ENCODE measurements at places on chromosomes 12 and 14.

DNA sequence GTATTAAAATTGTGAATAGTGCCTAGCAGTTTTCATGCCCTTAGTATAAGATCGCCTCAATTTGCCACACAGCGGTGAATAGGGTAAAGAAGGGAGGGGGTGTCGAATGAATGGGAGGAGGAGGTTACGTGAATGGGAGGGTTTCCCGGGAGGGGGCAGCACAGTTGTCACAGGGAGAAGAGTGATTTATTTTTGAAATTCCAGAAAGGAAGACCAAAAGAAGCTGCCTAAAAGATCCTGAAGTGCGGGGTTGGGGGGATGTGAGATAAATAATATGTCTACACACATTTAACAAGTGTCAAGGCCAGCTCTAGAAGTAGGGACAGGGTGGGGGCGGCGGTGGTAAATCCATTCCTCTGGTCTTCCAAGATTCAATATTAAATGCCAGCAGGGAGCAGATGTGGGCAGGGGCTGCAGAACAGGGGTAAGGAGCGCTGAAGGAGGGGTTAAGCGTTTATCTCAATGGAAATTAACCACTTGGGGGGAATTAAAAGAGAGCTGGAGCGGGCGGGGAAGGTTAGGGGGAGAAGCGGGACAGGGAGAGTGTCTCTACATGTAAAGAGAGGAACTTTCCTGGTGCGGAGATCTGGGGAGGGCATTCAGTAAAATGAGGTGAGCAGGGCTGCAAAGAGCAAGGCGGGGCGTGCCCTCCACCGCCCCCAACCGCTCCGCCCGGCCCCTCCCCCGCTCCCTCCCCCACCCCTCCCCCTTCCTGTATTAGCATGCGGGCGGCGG is 867 bp downstream of the C12orf42 start:
- no peak for DNase-seq

GRCh38 chr14:100899884-100900771 is 3.4 kb downstream of the RTL1 start:
- DNase-seq, result no peak

- DNase-seq, result peak; percentile 48
These were observed 169.0 kb downstream of the PRIMA1 start for GRCh38 chr14:93619176-93619793.

DNA sequence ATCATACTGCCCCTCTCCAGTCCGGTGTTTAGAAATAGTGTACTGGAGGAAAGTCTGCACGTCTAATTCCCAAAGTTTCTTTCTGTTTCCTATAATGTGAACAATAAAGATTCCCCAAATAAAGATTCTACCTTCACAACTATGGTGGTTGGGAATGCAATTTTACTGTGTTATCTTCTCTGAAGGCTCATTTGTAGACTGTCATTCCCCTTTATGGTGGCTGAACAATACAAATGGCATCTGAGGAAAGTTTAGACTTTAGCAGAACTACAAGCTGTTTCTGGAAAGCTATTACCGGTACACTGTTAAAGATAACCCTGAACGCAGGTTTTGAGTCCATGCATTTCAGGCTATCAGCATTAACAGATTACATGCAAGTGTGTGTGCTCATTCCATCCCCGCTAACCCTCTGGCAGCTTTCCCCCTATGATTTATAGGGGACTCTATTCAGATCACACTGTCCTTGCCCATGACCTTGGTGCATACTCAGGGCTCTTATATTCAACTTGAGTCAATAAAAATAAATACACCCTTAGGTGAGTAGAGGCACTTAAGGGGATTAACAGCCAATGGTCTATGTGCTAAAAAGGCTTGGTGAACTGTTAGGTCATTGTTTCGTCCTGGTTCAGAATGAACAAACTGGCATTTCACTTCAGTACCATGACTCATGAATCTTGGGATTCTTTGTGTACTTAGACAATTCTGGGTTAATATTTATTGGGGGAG is 60.7 kb upstream of the PYGL start:
- peak; percentile 61 for DNase-seq

DNA sequence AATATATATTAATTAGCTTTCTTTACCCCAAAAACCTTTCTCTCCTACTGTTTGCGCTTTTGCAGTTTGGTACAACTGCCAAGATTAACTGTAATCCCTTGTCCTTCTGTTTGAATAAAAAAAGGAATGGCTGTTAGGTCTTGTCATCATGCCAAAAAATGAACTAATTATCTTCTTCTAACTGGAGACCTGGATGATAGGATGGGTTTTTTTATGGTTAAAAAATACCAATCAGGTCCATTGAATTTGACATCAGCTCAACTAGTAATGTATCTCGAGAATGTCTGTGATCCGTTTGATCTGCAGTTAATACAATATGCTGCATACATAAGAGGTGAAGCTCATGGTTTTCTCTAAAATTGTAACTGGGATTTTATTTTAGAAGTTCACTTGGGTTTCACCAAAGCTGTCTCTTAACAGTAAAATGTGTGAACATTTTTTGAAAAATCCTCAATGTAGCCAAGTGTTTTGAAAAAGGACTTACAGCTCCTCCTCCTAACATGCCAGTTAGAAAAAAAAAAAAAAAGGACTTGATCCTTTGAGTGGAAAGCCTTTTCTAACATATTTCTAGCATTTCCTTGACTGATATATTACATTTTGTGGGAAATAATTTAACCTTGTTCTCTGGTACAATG is 96.8 kb downstream of the SRGAP1 start:
- no peak for DNase-seq

DNA sequence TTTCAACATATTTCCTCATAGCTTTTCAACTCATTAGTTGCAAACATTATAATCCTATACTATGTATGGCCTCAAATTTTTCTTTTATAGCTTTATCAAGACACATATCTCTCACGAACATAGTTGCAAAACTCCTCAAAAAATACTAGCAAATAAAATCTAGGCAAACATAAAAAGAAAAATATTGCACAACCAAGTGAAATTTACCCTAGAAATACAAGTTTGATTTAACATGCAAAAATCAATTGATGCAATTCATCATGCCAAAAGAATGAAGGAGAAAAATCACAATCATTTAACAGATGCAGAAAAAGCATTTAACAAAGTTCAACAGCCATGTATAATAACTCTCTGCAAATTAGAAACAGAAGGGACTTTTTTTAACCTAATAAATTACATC is 33.3 kb upstream of the KCNH5 start:
- DNase-seq, result no peak

GRCh38 chr12:49777800-49778748 is 36.7 kb downstream of the TMBIM6 start:
- DNase-seq, result peak; percentile 15

GRCh38 chr12:66947119-66947518 is 268.2 kb upstream of the GRIP1 start:
- DNase-seq, result no peak

GRCh38 chr14:96139169-96139568 is 65.5 kb upstream of the BDKRB2 start:
- DNase-seq, result no peak

GRCh38 chr12:119301379-119301778 is 33.1 kb upstream of the CCDC60 start:
- no peak for DNase-seq

DNA sequence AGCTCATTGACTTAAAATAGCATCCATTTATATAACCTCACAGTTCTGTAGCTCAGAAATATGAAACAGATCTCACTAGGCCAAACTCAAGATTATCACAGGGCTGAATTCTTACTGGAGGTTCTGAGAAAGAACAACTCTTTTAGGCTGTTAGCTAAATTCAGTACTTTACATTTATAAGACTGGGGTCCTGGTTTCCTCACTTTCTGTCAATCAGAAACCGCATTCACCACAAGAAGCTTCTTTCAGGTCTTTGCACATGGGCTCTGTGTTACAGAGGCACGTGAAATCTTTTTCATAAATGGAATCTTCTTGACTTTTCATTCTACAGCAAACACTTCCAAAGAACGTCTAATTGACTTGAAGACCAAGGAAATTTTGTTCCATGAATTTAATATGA is 876.3 kb upstream of the FOXG1 start:
- no peak for DNase-seq

DNA sequence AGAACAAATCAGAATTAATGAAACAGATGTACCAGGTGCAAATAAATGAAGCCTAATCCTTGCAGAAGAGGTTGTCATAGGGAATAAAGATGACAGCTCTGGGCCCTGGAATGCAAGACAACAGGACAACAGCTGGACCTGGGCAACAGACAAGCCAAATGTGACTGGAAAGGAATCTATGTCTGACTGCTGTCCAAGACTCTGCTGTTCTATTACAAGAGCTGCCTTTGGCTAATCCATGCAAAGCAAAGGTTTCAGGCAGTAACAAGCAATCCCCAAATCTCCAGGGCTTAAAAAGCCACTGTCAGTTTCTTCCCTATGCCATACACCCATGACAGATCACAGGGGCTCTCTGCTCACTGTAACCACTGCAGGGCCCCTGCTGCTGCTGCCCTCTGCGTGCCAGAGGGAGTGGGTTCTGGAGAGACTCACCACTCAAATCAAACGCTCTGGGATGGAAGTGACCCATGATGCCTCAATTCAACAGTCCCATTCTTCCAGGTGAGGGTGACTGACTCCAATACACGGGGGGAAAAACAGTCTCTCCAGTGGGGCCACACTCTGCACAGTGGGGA is 218.9 kb upstream of the SFSWAP start:
- DNase-seq, result no peak

DNA sequence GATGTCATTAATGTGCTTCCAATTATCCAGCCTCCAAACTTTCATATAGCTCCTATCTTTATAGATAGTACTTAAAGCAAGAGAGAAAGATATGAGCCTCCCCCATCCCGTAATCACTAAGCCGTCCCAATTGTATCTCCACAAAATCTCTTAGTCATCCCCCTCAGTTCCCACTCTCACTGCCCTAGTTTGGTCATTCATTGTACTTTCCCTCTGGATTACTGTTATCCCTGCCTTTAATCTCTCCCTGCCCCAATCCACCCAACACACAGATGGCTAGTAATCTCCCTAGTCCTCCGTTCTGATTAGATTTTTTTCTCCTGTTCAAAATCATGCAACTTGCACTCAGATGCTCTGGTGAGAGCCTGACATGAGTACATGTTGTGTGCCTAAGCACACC is 5.4 kb upstream of the BCAT1 start:
- no peak for DNase-seq

- DNase-seq, result peak; percentile 72
These were observed 6.4 kb upstream of the TMED10 start for GRCh38 chr14:75182821-75183220.

DNA sequence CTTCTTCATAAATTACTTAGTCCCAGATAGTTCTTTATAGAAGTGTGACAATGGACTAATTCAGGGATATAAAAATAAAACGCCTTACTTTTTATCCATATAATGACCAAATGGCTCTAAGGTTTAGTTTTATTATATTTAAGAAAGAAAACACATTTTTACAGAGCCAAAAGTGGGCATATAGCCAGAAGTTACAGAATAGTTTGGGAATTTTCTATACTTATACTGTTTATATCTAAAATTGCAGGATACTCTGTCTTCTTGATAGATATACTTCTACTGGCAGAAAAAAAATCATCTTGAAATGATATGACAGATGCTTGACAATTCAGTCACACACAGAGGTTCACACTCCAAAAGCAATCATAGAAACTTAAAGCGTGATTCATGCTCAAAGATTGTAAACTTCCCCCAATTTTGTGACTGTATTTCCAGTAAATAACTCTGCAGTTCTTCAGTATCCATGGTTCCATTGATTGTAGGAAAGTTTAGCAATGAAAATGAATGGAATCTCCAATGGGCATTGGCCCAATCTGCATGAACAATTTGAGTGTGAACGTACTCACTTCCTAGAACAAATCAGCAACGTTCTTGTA is 307.8 kb downstream of the NOVA1 start:
- peak; percentile 36 for DNase-seq

GRCh38 chr14:98444077-98444476 is 827.9 kb downstream of the BCL11B start:
- DNase-seq, result no peak

DNA sequence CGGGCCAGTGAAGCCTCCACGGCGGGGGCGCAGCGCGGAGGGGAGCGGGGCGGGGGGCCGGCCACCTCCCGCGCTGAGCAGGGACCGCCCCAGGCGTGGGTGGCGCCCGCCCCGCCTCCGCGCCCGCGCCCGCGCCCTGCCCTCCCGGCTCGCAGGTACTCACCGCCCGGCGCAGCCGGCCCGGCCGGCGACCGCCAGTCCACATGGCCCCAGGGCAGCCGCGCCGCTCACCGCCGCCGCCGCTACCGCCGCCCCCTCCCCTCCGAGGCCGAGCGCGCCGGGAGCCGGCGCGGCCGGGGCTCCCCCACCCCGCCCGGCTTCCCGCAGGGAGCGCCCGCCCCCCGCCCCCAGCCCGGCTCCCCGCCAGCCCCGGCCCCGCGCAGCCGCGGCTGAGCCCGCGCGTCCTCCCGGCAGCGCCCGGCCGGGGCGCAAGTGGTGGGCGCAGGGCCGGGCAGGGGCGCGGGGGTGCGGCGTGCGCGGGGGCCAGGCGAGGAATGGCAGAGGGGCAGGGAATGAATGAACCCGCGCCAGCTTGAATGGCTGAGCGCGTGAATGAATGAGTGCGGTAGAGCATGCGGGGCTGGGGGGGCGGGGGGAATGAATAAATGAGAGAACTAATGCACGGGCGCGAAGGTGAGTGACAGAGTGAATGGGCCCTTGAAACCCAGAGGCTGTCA is at the start of gene BEGAIN:
TSS of gene BEGAIN (minus strand) at position 332 of the 677 bp plus-strand sequence. CDS start at position 205, 127 bp downstream.
- DNase-seq, result no peak

GRCh38 chr12:94193168-94193567 is 44.8 kb downstream of the PLXNC1 start:
- DNase-seq, result no peak

DNA sequence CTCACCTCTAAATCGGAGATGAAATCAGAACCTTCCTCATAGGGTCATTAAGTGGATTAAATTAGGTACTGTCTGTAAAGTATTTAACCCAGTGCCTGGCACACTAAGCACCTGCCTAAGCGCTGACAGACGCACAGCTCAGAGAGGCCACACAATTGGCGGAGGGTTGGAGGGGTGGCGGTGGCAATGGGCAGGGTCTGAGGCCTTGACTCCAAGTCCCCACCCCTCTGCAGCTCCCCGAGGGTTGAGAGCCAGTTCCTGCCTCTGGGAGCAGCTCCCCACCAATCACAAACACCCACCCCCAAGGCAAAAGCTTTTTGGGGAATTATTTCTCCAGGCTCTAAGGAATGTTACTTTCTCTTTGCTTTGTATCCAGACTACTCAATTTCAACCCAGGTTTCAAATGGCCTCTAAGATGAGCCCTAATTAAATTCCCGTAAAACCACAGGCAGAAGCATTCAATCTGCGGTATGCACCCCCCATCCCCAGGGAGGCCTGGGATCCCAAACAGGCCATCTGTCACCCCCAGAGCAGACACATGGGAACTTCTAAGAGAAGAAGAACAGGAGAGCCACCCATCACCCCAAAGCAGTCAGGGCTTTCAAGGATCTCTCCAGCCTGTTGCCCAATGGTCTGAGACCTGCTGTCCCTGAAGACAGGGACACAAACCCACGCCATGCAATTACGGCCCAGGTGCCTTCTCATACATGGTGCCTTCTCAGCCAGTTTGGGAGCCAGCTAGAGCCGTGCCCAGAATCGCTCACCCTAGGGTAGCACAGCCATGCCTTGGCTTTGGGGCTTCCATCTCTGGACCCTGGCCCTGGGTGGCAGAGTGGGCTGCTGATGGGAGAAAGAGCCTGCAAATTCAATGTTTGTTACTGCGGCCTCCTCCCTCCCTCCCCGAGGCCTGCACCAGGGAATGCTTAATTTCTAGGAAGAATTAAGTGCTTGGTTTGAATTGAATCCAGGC is 66.1 kb downstream of the CHGA start:
- DNase-seq, result no peak

Measured in HCEC 1CT (cell line).